ENCODE measurements at places on chromosomes 11 and 22. TPM values are rescaled to one million over a fixed set of nuclear protein-coding genes. Genes with fewer than 3 reads are reported as not detected.
A peak's percentile ranks its signal among the peaks of the same experiment; 100 is the strongest.

The MRGPRF gene
- total RNA-seq, result 132 TPM

The ALG8 gene
- 26.1 TPM for total RNA-seq

The OOSP4B gene
- not detected for total RNA-seq

The CHRNA10 gene
- total RNA-seq, result 0.33 TPM

GRCh38 chr11:117752721-117753237 lies 44.2 kb downstream of the DSCAML1 start:
- peak; percentile 11 for DNase-seq

GRCh38 chr11:73372375-73372993 lies 3.7 kb upstream of the RELT start:
- no peak for DNase-seq

DNA sequence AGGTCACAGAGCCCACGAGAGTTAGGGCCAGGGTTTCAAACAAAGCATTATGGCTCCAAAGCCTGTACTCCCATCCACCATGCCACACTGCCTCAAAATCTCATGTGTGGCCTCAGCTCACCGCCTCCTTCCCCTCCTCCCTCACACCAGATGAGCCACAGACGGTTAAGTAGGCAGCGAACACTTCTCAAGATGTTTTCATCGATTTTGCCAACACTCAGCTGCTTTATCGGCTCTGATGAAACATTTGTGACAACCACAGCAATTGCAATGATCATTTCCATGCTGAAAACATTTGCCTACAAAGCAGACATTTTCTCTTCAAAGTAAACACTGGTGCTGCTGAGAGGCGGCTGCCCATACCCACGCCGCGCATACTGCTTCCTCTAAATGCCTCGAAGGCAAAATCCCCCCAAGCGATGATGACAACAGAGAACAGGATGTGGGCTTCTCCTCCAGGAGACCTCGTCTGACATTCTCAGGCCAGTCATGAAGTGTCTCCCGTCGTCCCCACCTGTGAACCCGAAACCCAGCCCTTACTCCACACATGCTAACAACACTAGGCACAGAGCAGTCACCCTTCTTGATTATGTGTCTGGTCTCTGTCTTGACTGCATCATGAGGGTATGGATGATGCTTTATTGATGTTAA lies 599.2 kb downstream of the SOX6 start:
- no peak for DNase-seq

DNA sequence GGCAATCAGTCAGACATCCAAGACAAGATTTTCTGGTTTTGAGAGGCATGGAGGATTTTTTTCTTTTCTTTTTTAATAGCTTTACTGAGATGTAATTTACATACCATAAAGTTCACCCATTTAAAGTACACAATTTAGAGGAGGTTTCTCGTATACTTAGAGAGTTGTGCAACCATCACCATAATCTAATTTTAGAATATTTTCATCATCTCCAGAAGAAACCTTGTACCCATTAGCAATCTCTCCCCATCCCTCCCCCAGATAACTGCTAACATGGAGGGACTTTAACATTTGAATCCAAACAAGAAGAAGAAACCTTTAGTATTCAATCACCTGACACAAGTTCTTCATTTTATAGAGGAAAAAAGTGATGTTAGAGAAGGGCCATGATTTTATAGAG lies 83.6 kb downstream of the CLPB start:
- no peak for DNase-seq

DNA sequence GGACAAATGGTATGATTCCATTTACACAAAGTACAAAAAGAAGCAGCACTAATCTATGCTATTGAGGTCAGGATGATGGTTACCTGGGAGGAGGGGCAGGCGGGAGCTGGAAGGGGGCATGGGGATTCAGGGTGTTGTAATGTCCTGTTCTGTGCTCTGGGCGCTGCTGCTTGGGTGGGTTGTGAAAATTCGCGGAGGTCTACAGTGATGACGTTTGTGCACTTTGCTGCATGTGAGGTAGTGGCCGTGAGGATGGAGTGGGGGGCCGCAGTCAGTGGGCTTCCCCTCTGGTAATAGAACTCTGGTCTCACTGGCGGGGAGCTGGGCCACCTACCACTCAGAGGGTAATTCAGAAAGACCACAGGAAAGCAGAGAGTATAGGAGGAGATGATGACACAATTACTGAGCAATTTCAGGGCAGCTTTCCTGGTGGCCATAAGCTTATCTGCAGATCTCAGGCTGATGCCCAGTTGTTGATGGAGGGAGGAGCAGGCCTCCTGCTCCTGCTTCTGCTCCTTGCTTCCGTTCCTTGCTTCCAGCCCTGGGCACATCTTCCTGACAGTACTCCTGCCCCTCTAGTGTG lies 121.5 kb downstream of the CEP164 start:
- peak; percentile 26 for DNase-seq

DNA sequence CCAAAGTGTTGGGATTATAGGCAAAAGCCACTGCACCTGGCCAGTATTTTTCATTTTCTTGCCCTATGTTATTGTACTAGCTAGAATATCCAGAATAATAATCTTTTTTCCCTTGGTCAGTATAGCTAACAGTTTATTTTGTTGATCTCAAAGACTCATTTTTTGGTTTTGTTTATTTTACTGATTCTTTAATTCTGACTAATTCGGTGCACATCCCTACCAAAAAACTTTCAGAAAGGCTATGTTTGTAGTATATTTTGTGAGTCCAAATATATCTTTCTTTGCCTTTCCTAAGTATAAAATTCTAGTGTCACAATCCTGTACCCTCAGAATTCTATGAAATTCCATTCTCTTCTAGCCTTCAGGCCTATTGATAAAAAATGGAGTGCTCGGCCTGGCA lies 84.3 kb downstream of the PHF21A start:
- no peak for DNase-seq

GRCh38 chr11:82038154-82038553 lies 695.5 kb downstream of the FAM181B start:
- no peak for DNase-seq

DNA sequence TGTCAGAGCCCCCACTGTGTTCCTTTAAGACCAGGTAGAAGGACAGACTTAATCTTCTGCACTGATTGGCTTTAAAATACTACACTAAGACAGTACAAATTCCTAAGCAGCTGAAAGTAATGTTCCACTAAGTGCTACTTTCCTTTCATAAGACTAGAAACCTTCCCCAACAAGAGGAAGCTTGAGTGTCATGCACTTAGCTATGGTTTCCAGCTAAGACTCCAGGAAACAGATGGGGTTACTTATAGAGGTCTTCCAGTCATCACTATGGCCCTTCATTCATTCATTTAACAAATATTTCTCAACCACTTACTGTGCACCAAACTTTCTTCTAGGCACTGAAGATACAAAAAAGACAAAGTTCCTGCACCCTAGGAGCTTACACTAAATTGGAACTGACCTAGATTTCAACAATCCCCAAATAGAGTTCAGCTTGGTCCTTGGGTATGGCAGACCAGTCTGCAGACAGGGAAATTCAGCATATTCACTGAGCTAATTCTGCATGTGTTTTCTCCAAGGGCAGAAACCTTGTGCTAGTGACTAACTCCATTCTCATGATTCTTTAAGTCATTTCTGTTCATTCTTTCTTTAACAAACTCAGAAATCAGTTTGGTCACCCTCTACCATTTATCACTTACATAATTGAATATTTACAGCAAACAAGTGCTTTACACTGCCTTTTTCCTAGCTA lies 178.4 kb upstream of the MTNR1B start:
- no peak for DNase-seq

DNA sequence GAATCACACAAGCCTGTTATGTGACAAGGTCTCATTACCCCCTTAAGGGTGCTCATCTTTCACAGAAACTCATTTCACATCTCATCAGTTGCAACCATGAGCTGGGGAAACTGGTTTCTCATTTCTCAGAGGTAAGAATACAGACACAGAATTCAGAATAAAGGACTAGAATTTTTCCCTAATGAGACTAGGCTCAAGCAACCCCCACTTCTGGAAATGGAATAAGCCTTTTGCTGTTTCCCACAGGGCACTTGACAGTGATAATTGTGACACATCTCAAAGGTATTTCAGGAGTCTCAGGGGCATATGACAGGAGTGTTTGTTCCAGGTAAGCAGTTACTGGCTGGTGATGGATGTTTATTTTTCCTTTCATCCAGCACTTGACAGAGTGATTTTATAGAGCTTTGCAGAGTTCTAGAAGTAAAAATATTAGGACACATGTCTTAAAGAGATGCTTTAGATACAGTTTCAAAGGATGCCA lies 112.9 kb upstream of the DDI1 start:
- no peak for DNase-seq

- no peak for DNase-seq
Measured at GRCh38 chr11:69863544-69864200, 44.5 kb upstream of the FGF3 start.

DNA sequence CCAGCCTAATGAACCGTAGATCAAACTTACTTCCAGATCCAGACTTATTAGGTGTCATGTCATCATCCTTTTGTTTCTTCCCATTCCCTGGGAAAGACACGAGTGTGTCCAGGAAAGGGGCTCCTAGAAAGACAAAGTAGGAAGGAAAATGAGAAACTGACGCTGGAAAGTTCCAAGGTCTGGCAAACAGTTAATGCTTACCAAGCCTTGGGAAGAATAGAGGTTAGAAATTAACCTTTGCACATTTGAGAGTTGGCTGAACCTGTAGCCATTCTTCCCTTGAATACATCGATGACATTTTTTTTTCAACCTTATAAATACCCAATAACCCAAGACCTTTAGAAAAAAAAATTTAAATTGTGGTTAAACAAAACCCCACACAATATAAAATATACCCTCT lies 77.3 kb downstream of the TRAF6 start:
- DNase-seq, result no peak

DNA sequence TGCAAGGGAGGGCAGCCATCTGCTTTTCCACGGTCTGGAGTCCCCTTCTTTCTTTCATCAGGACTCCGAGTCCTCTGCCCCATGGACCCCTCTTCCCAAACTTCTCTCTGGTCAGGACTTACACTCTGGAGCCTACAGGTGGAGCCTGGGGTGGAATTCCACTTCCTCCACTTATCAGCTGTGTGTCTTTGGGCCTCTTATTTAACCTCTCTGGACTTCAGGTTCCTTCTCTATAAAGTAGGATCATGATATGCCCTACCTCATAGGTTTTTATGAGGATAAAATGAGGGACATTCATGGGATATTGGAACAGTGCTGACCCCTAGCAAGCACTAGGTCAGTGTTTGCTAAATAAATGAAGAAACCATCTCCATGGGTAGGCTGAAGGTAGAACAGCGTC lies 1.7 kb downstream of the LINC01488 start:
- DNase-seq, result no peak

DNA sequence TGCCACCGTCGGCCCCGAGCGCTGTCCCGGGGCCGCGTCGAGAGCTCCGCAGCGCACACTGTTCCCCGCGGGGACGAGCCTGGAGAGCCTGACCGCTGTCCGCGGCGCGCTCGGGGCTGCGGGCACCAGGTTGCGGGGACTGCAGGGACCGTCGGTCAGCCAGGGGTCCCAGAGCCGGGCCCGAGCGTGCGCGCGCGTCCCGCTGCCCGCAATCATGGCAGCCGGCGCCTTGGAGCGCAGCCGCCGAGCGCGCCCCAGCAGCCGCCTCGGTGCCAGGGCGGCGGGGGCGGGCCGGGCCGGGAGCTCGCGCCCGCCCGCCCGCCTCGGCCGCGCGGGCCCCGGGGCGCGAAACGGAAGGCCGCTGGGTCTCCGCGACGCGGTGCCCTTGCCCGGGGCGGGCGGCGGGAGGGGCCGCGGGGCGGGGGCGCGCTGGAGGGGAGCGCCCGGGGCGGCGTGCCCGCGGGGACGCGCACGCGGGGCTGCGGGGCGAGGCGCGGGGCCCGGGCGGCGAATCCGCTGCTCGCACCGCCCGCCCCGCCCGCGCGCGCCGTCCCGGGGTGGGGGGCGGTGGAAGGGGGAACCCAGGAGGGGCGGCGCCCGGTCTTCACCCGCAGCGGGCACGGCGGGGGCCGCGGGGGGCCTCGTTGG lies 79.4 kb upstream of the PPARA start:
- peak; percentile 81 for DNase-seq

DNA sequence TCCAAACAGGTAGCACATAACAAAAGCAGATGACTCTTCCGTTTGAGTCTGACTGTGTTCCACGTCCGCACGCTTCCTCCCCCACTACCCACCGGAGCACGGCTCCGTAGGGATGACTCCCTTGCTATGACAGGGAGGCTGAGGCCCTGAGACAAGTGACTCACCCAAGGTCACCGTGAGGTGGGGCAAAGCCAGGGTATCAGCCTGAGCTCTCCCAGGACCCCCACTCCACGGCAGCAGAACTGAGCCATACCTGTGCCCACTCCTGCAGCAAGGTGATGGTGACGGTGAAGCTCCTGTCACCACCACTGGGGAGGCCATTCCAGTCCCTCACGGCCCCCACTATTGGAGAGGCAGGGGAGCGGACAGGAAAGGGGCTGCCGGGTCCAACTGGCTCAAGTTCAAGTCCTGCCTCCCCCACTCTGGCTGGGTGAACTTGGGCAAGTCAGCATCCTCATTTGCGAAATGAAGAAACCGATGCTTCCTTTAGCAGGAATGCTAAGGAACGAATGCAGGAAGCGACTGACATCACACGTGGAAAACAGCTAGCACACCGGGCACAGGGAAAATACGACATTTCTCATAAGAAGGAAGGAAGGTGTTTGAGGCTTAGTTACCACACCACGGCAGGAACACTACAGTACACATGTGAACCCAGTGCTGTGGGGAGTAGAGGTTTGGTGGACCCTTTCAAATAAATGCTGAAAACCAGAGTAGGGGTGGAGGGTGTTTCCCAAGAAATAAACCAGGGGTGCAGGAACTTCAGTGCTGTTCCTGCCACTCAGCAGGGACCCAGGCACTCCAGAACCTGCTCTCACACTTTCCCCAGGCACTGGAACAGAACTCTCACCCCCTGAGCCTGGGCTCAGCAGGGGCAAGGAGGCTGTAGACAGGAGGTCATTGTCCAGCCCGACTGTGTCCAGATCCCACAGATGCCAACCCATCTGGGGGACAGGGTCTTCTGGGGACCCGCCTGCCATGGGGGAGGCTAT lies 32.4 kb upstream of the CBX7 start:
- peak; percentile 60 for DNase-seq

DNA sequence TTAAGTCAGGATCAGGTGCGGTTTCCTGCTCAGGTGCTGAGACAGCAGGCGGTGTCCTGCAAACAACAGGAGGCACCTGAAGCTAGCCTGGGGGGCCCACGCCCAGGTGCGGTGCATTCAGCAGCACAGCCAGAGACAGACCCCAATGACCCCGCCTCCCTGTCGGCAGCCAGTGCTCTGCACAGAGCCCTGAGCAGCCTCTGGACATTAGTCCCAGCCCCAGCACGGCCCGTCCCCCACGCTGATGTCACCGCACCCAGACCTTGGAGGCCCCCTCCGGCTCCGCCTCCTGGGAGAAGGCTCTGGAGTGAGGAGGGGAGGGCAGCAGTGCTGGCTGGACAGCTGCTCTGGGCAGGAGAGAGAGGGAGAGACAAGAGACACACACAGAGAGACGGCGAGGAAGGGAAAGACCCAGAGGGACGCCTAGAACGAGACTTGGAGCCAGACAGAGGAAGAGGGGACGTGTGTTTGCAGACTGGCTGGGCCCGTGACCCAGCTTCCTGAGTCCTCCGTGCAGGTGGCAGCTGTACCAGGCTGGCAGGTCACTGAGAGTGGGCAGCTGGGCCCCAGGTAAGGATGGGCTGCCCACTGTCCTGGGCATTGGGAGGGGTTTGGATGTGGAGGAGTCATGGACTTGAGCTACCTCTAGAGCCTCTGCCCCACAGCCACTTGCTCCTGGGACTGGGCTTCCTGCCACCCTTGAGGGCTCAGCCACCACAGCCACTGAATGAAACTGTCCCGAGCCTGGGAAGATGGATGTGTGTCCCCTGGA lies at the start of gene MYO7A:
TSS of gene MYO7A (plus strand) at position 327 of the 772 bp plus-strand sequence. CDS start 2,389 bp downstream, outside the sequence.
- no peak for DNase-seq

GRCh38 chr11:79039122-79039521 lies 401.7 kb downstream of the TENM4 start:
- no peak for DNase-seq

- DNase-seq, result no peak
Measured at GRCh38 chr11:27496461-27496860, 10.1 kb downstream of the LIN7C start.
